Activated T-helper 17 cell treated with anti-CD3 and anti-CD28 coated beads, Interleukin-2, amount 50 U/mL, for 72 hours (primary cell): ENCODE measurements at places on chromosomes 11 and 22. TPM values are rescaled to one million over a fixed set of nuclear protein-coding genes. Genes with fewer than 3 reads are reported as not detected.

DNA sequence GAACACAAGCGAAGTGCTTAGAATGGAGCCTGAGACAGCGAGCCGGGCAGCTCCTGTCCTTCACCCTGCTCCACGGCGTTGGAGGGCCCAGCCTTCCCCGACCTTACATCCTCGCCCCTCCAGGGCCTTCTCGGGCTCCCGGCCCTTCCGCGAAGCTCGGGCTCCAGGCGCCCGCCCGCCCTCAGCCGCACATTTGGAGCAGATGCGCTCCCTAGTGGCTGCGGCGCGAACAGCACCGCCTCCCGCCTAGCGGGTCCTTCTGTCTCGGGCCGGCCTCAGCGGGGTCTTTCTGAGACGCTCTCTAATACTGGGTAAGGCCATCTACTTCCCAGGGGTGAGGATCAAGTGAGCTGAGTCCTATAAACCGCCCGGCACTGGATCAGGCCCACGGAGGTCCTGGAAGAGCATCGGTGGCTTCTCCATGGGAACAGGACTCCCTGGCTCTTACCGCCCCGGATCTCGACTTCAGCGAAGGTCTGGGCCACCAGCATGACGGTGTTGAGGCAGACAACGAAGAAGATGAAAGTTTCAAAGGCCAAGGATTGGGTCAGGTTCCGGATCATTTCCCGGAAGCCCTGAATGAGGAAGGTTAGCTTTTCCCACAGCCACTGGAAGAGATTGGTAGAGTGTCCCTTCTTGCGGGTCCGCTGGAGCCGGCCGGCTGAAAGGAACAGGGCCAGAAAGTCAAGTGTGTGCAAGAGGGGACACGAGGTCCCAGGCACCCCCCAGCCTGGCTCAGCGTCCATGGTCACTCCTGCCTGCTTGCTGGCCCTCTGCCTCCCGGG is 3.7 kb downstream of the CATSPER1 start:
- ATAC-seq: peak; percentile 85

DNA sequence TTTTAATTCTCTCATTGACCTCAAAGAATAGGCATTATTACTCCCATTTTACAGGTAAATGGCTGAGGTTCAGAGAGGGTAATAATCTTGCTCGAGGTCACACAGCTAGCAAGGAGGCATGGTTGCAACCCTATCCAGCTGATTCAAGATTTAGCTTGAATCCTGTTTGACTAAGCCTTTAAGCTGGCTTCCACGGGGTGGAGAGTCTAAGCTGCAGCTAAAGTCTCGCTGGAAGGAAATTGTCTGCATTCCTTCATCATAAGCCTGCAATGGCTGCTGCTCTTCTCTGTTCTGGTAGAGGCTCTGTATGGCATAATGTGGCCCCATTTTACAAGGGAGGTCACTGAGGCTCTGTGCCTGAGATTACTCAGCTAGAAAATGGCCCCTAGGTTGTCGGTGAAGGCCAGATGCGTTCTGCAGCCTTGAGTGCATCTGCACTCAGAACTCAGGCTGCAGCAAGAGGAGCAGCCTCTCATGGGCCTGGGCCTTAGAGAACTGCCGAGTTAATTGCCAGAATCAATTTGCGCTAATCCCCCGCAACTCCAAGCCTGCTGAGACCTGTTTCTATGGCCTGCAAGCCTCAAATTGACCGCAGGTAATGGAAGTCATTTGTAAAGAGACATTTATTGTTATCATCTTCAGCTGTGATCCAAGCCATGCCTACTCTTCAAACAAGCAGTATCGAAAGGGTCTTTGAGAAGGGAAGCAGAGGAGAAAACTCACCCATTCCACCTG is 44.1 kb upstream of the SEZ6L start:
- ATAC-seq: no peak

The C11orf91 gene
- total RNA-seq: not detected

GRCh38 chr11:87369888-87370287 is 332.2 kb downstream of the TMEM135 start:
- ATAC-seq: no peak

- ATAC-seq: no peak
Observed at GRCh38 chr11:1773131-1773993, 9.6 kb upstream of the CTSD start.

- no peak for ATAC-seq
Observed at GRCh38 chr11:4882543-4882942, 843 bp downstream of the OR51T1 start.

GRCh38 chr22:47372596-47373385 is 610.3 kb downstream of the TBC1D22A start:
- no peak for ATAC-seq

DNA sequence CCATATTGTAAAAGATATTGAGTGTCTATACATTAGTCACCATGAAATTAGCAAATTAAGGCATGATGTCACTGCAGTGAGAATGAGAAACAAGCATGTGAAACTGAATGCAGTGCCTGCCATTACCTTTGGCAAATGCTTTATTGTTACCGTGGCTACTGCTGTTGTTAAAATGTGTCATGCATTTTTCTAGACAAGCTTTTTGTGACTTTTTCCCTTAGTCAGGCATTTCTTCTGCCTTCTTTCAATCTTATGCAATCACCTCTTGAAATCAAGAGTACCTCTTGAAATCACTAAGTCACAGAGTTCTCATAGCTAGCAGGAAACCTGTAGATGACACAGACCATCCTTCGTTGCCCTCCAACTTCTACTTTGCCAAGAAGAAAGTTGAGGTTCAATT is 461.7 kb upstream of the TENM4 start:
- no peak for ATAC-seq

- ATAC-seq: no peak
Observed at GRCh38 chr22:36795633-36796032, 19.7 kb upstream of the IFT27 start.

GRCh38 chr11:96960926-96961325 is 571.1 kb downstream of the JRKL start:
- no peak for ATAC-seq

The TFIP11 gene
- total RNA-seq: 50.4 TPM

- ATAC-seq: peak; percentile 65
Observed at GRCh38 chr11:13238879-13239514, 38.6 kb upstream of the BMAL1 start.

DNA sequence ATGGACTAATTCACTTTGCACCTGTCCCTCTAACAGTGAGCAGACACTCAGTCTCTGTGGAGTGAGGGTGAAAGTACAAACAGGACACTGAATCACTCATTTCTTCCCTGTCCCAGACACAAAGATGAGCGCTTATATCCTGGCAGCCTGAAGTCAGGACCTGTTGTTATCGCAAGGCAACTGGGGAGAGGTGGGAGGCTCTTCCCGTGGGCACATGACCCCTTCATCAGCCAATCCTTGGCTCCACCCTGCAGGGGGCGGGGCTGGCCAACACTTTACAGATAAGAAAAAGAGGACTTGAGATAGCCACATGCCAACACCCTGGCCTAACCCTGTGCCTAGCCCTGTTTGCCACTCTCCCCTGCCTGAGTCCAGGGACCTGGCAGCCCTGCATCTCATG is 29.5 kb upstream of the TESMIN start:
- no peak for ATAC-seq

The HBG2 gene
- total RNA-seq: not detected

GRCh38 chr11:102120437-102120973 is 10.3 kb downstream of the YAP1 start:
- ATAC-seq: no peak

GRCh38 chr11:108474664-108475463 is 7.5 kb upstream of the C11orf65 start:
- ATAC-seq: no peak

The KRTAP5-7 gene
- total RNA-seq: not detected

The NEFH gene
- 2.9 TPM for total RNA-seq

The MS4A12 gene
- total RNA-seq: not detected

The CHEK2 gene
- total RNA-seq: 27.0 TPM

The BBS1 gene
- 17.2 TPM for total RNA-seq

The SLC22A25 gene
- total RNA-seq: not detected

- no peak for ATAC-seq
Observed at GRCh38 chr11:97269527-97269926, 879.7 kb downstream of the JRKL start.

GRCh38 chr22:46737105-46737975 is 712 bp downstream of the CERK start:
- peak; percentile 22 for ATAC-seq

DNA sequence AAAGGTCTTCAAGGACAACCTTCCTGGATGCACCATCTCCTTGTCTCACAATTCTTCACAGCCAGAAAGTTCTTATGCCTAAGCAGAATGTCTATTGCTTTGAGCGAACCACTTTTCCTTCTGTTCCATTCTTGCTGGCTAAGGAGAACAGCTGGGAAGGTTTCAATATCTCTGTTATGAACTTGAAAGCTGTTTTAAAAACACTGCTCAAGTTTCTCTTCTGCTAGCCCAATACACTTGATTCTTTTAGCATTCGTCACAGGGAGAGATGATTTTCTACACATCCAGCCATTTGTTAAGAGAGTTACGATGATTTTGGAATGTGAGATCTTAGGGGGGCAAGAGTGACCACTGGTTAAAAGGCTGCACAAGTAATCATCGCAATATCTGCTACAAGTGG is 249.3 kb downstream of the KIRREL3 start:
- no peak for ATAC-seq

DNA sequence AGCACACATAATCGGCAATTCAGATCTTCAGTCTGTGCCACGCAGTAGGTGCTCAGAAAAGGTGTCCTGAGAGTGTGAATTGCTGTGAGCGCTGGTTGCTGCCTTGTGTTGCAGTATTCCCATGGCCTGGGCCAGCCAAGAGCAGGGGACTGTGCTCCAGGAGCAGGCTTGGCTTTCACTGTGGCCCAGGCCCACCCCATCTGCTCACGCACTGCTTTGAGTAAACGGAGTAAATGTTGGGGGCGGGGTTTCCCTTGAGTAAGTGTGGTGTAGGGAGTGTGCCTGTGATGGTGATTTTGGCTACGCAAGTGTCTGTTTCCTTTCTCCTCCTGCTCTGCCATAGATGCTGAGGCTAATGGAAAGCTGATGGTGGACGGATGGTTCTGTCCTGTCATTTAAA is 2.3 kb downstream of the CTTN start:
- no peak for ATAC-seq

GRCh38 chr11:2210366-2211112 is 38.9 kb upstream of the TH start:
- ATAC-seq: no peak

The BLID gene
- total RNA-seq: not detected

The CHRNA10 gene
- total RNA-seq: 4.6 TPM

DNA sequence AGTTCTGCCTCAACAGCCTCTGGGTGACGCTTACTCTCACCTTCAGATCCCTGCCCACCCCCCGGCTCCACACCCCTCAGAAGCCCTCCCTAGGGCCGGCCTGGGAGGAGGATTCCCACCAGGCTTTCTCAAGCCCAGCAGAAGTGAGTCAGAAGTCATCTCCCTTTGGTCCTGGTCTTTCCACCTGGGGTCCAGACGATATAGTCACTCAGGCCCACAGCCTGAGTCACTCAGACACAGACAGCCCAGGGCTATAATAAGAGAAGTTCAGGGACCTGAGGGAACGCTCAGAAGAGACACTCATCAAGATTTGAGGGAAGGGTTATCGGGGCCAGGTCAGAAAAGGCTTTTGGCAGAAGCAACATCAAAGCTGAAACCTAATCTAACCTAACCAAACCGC is 127.1 kb downstream of the SPATA19 start:
- ATAC-seq: no peak

The CRYBB3 gene
- not detected for total RNA-seq

DNA sequence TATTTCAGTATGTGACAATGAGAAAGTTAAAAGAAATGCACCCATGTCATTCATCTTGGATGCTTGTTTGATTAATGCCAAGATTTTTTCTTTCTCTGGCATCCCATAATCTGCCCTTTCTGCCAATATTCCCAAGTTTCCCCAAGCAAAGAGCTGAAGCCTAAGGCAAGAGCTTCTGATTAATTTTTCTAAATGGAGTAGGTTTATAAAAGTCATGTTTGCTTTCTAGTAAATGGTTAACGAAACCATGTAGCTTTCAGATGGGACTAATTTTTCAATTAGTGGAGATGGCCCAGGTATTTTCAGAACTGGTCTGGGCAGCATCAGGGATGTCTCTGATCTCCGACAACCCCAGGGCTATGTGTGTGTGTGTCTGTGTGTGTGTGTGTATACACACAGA is 55.3 kb downstream of the LRRC4C start:
- no peak for ATAC-seq

DNA sequence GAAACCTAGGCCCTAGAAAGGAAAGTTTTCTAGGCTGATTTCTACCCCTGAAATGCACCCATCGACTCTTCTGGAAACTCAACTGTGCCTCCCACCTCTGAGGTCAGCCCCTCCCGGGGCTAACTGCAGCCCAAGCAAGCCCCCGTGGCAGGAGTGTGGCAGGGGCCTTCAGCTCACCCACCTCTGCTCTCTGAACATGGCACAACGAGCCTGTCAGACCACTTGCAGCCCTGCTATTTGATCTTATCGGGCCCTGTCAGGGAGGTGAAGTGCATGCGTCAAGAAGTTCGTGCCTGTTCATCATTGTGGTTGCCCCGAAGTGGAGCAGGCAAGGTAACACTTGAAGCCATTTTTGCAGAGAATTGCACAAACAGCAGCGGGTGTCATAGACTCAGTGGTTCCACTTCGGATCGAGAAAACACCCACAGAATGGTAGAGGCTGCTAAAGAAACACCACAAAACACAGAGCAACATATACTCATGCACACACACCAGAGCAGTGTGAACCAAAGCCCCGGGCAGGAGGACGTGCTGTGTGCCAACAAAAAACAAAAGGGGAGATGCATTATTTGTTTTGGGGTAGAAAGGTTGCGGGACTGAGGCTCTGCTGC is 262.7 kb downstream of the ETS1 start:
- ATAC-seq: peak; percentile 71

DNA sequence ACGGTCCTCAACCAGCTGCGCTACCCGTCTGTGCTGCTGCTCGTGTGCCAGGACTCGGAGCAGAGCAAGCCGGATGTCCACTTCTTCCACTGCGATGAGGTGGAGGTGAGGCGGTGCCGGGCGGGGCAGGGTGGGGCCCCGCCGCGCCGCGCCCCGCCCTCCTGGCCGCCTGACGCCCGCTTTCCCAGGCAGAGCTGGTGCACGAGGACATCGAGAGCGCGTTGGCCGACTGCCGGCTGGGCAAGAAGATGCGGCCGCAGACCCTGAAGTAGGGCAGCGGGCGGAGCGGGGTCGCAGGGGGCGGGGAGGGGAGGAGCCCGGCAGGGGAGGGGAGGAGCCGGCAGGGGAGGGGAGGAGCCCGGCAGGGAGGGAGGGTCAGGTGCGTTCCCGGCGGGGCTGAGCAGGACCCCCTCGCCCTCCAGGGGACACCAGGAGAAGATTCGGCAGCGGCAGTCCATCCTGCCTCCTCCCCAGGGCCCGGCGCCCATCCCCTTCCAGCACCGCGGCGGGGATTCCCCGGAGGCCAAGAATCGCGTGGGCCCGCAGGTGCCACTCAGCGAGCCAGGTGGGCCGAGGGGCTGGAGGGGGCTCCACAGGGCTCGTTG is 14.7 kb downstream of the EPS8L2 start:
- peak; percentile 75 for ATAC-seq

The TEX54 gene
- total RNA-seq: 0.82 TPM

DNA sequence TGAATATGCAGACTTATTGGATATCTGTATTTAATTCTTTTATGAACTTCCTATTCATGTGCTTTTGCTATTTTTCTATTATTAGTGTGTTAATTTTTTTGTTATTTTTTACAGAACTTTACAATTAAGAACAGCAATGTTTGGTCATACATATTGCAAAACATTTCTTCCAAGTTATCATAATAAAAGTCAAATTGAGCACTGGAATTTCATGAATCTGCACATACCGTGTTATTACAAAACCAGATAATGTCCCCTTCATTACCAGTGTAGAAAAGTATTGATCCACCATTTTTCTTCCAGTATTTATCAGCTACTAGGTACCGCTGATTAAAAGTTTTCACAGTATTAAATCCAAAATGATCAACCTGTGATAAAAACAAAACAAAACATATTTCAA is 40.5 kb downstream of the PRCP start:
- ATAC-seq: no peak

- ATAC-seq: peak; percentile 54
Observed at GRCh38 chr11:2991452-2992233, 486 bp downstream of the NAP1L4 start.
